ENCODE measurements at places on chromosomes 5 and 9. TPM values are rescaled to one million over a fixed set of nuclear protein-coding genes. Genes with fewer than 3 reads are reported as not detected.
A peak's percentile ranks its signal among the peaks of the same experiment; 100 is the strongest.

DNA sequence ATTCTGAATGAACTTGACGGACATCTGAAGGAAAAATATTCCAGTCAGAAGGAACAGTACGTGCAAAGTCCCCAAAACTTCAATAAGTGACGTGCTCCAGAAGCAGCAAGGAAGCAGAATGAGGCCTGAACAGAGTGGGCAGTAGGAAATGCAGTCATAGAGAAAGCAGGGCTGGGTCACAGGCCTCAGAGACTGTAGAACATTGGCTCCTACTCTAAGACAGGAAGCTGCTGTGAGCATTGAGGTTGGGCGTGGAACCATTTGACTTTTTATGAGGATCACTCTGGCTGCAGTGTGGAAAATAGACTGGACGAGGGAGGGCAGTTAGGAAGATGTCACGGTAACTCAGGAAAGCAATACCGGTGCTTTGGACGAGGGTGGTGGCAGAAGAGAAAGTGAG, 64.0 kb downstream of the DOCK8 start:
- no peaks in the 10 kb centered on the region for H3K27me3 ChIP-seq
- no peak overlapping the region for H3K4me3 ChIP-seq
- no peak overlapping the region for H3K27ac ChIP-seq
- no peaks in the 10 kb centered on the region for H3K4me1 ChIP-seq

The CCL27 gene
- total RNA-seq = 0.95 TPM

The PCDHB9 gene
- total RNA-seq = 1.8 TPM

The GPR150 gene
- 0.54 TPM for total RNA-seq

The KLHL3 gene
- total RNA-seq = 1.9 TPM

The TNPO1 gene
- total RNA-seq = 169 TPM

GRCh38 chr9:112332977-112333638, at the start of gene PTBP3:
PTBP3 (minus strand) TSS chr9:112333619; CDS start chr9:112297865, 35,754 bp downstream.
- H3K4me1 ChIP-seq = peaks cover 7% of the 10 kb centered on the region

DNA sequence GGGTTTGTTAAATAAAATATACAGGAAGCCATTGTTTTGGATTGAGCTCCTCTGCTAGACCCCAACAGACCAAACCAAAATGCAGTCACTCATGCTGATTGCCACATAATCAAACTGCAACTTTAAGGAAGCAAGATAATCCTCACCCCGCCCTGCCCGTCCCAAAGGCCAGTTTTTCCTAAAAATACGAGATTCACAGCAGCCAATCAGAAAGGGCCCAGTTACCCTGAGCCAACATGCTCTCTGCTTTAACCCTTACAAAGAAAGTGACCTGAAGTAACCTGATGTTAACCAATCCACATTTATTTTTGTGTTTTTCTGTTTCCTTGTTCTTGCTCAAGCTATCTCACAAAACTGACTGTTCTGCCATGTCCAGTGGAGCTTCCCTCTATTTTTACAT, 21.5 kb upstream of the RNF20 start:
- H3K27ac ChIP-seq = no peak overlapping the region
- no peaks in the 10 kb centered on the region for H3K27me3 ChIP-seq
- H3K4me1 ChIP-seq = no peaks in the 10 kb centered on the region
- no peak for DNase-seq
- H3K4me3 ChIP-seq = no peak overlapping the region
- no peaks in the 10 kb centered on the region for H3K36me3 ChIP-seq

DNA sequence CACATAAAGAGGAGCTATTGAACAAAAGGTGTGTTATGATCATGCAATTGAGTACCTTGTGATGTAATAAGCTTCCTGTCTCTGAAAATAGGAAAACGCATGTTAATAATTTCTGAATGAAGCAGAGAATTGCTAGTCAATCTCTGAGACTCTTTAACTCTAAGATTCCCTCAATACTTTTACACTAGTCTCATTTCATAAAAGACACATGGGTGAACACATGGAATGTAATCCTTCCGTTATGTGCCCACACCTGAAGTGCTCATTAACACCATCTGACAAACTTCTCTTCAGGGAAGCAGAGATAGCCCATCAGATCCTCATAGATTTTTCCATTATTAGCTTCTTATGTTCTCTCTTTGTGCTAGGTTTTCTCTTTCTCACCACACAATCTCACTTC, 182.4 kb downstream of the TLR4 start:
- H3K36me3 ChIP-seq = no peaks in the 10 kb centered on the region
- no peaks in the 10 kb centered on the region for H3K4me1 ChIP-seq
- H3K27me3 ChIP-seq = no peaks in the 10 kb centered on the region
- H3K4me3 ChIP-seq = no peak overlapping the region
- DNase-seq = no peak

DNA sequence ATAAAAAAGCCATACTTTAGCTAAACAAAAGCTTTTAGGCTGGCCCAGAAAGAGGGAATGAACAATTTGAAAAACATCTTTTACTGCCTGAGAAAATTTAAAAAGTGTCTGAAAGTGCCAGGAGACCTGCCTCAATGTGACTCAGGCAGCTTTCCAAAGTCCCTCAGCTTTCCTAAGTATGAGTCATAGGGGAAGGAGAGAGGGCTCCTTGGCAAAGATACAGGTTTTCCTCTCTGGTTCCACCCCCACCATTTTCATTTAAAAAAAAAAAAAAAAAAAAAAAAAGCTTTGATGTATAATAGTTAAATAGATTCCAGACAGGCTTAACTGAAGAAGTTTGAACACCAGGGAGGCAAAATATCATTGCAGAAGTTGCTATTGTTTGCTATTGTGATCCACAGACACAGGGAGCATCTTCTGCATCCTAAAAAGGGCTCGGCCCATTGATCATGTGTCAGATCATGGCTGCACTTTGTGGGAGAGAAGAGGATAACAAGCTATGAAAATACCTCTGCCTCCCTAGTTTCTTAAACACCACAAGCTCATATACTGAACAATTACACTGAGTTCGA, 71.5 kb downstream of the MRPS27 start:
- DNase-seq = no peak
- no peaks in the 10 kb centered on the region for H3K36me3 ChIP-seq
- no peak overlapping the region for H3K4me3 ChIP-seq
- H3K27ac ChIP-seq = peak overlapping the region; percentile 56

The PAM gene
- 131 TPM for total RNA-seq

- no peak for DNase-seq
- H3K27ac ChIP-seq = no peak overlapping the region
- peaks cover 2% of the 10 kb centered on the region for H3K27me3 ChIP-seq
- no peaks in the 10 kb centered on the region for H3K4me1 ChIP-seq
Observed at GRCh38 chr5:39137819-39138451, 63.7 kb upstream of the RICTOR start.

- H3K27me3 ChIP-seq = no peaks in the 10 kb centered on the region
- DNase-seq = no peak
- H3K36me3 ChIP-seq = no peaks in the 10 kb centered on the region
- H3K4me3 ChIP-seq = no peak overlapping the region
- no peaks in the 10 kb centered on the region for H3K4me1 ChIP-seq
- no peak overlapping the region for H3K27ac ChIP-seq
Observed at GRCh38 chr9:15755660-15756059, 202.8 kb downstream of the CCDC171 start.

GRCh38 chr5:147167529-147167928, 67.3 kb upstream of the STK32A start:
- H3K27ac ChIP-seq = no peak overlapping the region
- H3K36me3 ChIP-seq = no peaks in the 10 kb centered on the region
- H3K4me1 ChIP-seq = no peaks in the 10 kb centered on the region
- DNase-seq = no peak

The DND1 gene
- 1.8 TPM for total RNA-seq
